Foreskin fibroblast (primary cell): ENCODE measurements at places on chromosomes 7 and 10.

DNA sequence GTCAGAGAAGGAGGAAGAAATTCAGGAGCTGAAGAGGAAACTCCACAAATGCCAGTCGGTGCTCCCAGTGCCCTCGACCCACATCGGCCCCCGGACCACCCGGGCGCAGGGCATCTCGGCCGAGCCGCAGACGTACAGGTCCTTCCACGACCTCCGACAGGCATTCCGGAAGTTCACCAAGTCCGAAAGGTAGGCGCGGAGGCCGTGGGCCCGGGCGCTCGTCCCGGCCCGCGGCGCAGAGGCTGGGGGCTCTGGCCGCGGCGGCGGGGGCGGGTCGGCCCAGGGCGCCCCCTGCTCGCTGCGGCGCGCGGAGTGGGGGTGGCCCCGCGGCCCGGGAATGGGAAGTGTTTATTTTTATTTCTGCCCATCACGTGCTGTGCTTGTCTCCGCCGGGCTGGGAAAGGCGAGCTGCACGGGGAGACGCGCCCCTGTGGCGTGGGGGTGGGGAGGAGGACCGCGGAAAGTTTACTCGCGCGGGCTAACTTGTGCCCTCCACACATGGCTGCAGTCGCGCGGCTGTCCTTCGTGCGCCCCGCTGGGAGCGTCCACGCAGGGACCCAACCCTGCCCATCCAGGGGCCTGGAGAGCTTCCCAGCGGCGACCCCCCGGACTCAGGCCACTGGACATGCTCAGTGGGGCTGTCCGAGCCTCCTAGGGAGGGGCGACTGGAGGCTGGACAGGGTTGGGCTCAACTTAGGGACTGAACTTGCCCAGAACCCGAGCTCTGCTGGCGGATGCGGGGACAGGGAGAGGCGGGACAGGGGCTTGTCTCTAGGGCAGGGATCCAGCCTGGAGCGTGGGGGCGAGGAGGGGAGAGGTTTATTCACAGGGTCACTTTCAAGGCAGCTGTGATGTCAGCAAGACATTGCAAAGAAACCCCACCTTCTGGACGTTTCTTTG lies 82.6 kb upstream of the PRKG1 start:
- no peak for DNase-seq

GRCh38 chr10:43086321-43086942 lies 9.6 kb downstream of the RET start:
- no peak for DNase-seq

GRCh38 chr7:143979998-143980397 lies 20.1 kb upstream of the OR6B1 start:
- DNase-seq, result no peak

DNA sequence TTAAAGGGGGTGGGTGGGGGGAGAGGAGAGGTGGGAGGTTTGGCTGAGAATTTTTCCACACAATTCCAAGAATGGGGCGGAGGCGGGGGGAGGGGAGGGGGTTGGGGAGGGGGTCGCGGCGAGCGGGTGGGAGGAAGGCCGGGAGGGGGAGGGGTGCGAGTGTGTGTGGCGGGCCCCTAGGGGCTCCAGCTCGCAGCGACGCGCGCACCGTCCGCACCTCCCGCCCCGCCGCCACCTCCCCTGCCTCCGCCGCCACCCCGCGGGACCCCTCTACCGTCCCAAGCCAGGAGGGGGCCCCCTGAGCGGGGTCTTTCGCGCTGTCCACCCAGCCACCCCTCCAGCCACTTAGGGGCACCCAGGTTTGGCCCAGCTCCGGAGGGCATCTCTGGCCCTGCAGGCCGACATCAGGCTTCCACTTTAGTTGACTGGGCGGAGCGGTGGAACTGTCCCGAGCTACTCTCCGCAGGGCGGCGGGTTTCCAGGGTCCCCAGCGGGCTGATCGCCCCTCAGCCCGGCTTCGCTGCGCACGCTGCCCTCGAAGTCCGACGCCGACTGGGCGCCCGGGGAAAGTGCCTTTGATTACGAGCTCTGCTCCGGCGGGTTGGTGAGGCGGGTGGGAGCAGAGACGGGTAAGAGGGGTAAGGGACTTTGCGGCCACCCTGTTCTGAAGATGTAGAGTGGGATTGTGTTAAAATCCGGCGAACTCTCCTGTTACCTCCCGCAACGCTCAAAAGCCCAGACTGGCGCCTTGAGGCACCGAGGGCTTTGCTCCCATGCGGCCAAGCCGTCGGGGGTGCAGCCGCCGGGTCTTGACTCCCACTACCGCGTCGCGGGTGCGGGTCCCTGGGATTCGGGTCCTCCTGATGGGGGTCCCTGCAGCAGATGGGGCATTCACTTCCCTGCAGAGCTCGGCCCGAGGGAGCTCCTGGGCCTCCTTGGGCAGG lies 1.8 kb upstream of the VAX1 start:
- DNase-seq, result no peak

GRCh38 chr10:59465088-59465487 lies 102.7 kb upstream of the FAM13C start:
- DNase-seq, result peak; percentile 34

DNA sequence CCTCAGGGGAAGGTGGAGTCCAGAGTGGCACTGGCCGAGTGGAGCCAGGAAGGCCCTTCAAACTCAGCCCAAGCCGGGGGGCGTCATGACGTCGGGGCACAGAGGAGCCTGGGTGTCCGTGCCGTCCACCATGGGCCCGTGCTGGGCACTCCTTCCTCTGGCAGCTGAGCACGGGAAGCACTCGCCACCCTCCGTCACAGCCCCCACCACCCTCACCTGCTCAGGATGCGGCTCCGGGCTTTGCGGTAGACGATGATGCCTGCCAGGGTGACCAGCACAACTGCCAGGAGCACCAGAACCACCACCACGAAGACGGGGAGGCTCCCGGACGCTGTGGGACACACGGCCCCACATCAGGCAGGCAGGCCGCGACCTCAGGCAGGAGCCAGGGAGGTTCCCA lies 8.1 kb downstream of the ADAM8 start:
- no peak for DNase-seq

GRCh38 chr10:95820363-95820762 lies 64.4 kb downstream of the ENTPD1 start:
- no peak for DNase-seq

- DNase-seq, result peak; percentile 85
These were observed 10.3 kb downstream of the CRHR2 start for GRCh38 chr7:30671793-30672465.

GRCh38 chr7:24576171-24577025 lies 3.1 kb downstream of the PALS2 start:
- peak; percentile 82 for DNase-seq

GRCh38 chr7:12139416-12139815 lies 71.7 kb upstream of the TMEM106B start:
- DNase-seq, result peak; percentile 16

DNA sequence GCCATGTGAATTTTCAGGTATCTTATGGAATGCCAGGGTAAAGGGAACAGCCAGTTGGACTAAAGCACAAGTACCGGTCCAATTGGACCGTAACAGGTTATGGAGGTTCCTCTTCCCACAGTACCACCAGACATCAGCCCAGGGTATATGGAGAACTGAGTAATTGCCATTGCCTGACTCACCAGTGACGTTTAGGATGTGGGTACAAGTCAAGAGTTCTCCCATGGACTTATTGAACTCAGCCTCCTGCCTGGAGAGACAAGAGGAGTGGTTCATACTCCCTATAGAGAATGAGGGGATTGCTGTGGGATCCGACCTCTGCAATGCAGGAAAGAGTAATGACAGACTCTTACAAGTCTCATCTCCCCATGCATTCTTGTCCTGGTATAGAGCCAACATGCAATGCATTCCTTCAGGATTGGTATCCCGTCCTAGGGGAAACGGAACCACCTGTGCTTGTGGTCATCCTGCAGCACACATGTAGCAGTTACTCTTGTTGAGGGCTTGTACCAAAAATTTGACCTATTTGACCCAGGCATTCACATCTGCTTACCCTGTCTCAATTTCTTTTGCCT lies 30.7 kb upstream of the ELOVL3 start:
- no peak for DNase-seq

GRCh38 chr10:69222157-69223027 lies 2.3 kb downstream of the HKDC1 start:
- DNase-seq, result peak; percentile 49

- DNase-seq, result peak; percentile 82
These were observed 75.3 kb upstream of the SAMD8 start for GRCh38 chr10:75035975-75036708.

GRCh38 chr10:42975005-42975493 lies 101.8 kb upstream of the RET start:
- DNase-seq, result no peak

GRCh38 chr7:140003913-140004382 lies 58.8 kb downstream of the PARP12 start:
- DNase-seq, result peak; percentile 78

- DNase-seq, result no peak
These were observed 335.2 kb downstream of the PRPF18 start for GRCh38 chr10:13921941-13922340.

DNA sequence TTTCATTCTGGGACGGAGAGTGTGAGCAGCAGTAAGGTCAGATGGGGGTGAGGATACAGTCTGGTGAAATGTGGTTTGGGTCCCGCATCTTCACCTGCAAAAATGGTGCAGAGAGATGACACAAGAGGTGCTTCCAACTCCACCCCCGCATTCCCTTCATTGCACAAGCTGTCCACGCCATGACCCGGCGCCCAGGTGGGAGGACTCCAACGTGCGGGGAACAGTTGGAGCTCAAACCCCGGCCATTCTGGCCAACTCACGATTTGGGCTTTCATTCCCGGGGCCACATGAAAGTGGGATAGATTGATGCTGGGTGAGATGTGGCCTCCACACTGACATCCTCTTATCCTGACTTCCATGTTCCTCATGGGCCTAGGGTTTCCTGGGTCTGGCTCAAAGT lies 34.6 kb upstream of the ZNF273 start:
- no peak for DNase-seq

GRCh38 chr10:48924988-48925387 lies 14.7 kb downstream of the LRRC18 start:
- no peak for DNase-seq

- peak; percentile 47 for DNase-seq
These were observed 35.3 kb downstream of the CHST3 start for GRCh38 chr10:71999360-72000072.

DNA sequence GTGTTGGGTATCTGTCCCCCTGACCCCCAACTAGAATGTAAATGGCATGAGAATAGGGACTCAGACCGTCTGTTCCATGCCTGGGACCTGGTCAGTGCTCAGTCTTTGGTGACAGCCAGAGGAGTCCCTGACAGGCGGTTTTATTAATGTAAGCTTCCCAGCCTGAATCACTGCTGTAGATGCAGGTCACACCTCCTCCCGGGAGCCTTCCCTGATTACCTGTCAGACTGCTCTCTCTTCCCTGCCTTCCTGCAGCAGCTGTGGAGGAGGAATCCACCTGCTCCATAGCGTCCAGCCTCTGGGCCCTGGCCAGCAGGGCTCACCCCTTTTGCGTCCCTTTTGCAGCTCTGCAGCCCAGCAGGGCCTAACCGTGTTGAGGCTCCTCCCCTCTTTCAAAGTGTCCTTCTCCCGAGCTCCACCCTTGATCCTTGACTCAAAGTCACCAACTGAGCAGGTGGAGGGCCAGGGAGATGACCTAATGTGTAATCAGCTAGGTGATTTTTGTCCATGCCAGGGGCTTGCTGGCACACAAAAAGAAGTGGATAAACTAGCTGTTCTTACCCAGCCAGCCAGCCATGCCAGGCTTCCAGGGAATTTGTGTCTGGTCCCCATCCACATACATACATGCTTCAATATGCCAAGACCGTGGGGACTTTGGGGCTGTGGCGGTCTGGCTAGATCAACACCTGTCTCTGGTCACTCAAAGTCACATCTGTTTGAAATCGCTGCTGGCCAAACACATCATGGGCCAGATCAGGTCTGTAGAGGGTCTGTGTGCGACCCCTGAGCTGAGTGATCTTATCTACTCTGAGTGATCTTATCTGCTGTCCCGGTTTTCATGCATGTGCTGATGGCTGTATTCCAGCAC lies 195.1 kb downstream of the CCDC3 start:
- DNase-seq, result no peak

DNA sequence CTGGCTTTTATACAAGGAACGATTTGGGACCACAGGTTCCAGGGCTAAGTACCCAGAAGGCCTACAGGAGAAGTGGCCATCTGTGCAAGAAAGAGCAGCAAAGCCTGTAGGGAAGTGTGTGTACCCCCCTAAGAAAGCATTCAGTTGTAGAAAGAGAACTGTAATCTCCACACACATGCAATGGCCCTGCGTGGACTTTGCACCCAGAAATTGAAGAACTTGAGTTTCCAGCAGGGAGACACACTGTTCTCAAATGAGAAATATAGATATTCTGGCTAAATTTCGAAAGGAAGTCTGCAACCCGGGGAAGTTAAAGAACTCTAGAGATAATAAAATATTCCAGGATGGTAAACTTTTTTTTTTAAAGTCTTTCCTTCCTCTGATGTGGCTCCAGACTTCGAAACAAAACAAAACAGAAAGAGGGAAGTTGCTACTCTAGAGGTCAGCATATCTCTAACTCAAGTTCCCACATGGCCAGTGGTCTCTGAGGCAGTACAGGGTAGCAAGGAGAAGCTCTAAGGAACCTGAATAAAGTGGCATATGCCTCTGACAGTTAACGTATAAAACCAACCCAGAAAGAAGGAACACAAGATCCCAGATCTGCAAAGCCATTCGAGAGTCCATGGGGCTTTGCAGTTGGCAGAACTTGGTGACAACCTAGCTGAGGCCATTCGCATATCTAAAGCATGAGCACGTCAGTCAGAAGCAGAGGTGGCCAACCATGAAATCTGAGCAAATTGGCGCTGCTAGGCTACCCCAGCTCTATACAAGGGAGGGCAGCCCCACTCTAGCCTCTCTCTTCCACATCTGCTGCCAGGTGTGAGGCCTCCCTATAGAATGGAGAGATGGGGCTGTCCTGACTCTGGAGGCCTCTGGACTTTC lies 56.6 kb downstream of the ELMO1 start:
- DNase-seq, result no peak

- no peak for DNase-seq
These were observed 95.6 kb upstream of the ASAH2 start for GRCh38 chr10:50346942-50347341.

DNA sequence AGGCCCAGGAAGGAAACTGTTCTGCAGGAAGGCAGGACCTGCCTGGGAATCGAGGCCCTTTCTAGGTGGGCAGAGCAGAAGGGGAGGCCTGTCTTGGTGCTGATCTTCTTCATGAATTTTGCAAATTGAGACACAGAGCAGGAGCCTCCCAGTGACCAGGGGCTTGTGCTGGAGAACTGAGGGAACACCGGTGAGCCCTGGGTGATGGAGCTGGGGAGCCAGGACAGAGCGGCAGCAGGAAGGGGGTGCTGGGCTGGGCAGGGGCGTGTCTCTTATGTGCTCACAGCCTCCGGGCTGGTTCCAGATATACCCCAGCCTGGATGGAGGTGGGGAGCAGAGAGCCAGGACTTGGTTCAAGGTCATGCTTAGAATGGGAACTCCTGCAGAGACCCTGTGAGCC lies 139.9 kb downstream of the C10orf105 start:
- DNase-seq, result no peak

- no peak for DNase-seq
These were observed 1.3 kb downstream of the SPRN start for GRCh38 chr10:133422807-133423771.

DNA sequence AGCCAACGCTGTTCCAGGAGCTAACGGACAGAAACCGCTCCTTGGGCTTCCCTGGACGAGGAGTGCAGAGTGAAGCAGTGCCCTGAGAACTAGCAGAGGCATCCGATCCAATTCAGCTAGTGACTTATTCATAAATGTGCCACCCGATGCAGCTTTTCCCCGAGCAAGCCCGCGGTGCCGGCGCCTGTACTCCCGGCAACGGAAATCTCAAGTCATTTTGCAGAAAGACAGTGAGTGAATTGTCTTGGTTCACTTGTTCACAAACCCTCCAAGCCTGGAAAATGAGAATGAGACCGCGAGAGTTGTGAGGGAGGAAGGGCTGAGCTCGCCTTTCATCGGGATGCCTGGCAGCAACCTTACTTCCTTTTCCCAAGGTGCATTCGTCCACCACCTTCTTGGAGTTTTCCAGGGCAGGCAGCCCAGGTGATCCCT lies 87.5 kb downstream of the COBL start:
- DNase-seq, result no peak

- DNase-seq, result no peak
These were observed 35.1 kb downstream of the SMNDC1 start for GRCh38 chr10:110269374-110270318.
